ENCODE measurements at places on chromosomes 13 and 19. TPM values are rescaled to one million over a fixed set of nuclear protein-coding genes. Genes with fewer than 3 reads are reported as not detected.

Gene SLAIN1
- total RNA-seq = 14.9 TPM

Gene SHANK1
- 0.56 TPM for total RNA-seq

- DNase-seq = peak; percentile 53
Measured at GRCh38 chr19:33950091-33950750, 153.6 kb downstream of the KCTD15 start.

DNA sequence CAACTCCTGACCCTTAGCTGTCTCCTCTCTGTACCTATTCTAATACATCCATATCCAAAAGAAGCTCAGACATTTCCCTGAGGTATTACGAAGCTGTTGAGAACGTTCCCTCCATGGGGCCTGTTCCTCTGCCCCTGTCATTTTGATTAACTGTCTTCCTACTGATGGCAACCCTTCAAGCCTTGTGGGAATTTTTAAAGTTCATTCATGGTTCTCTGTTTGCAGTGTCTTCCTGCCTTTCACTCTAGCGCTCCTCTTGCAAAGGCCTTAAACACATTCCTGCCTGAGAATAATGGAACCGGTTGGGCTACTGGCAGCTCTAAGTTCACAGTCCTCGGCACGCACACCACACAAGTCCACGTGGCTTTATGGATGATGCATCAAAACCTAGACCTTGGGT lies 66.1 kb downstream of the LHFPL6 start:
- no peak for DNase-seq

DNA sequence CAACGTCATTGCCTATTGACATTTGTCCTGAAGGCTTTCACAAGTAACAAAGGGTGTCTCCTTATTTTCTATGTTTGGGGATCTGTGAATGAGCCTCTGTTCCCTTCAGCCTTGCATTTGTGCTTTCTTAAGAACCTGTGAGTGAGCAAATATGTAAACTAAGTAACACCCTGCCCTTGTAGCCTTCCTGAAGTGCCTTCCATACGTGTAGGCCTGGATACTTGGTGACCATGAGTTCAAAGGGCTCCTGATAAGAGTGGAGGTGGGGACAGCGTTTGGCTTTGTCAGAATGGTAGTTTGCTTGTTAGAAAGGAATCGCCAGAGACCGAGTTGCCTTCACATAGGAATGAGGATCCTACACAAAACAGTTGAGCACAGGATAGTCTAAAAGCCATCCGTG lies 14.5 kb upstream of the CCDC97 start:
- no peak for DNase-seq

GRCh38 chr13:109163037-109163379 lies 533.6 kb downstream of the MYO16 start:
- no peak for DNase-seq

GRCh38 chr19:34306213-34306661 lies 51.9 kb downstream of the GARRE1 start:
- DNase-seq = no peak

DNA sequence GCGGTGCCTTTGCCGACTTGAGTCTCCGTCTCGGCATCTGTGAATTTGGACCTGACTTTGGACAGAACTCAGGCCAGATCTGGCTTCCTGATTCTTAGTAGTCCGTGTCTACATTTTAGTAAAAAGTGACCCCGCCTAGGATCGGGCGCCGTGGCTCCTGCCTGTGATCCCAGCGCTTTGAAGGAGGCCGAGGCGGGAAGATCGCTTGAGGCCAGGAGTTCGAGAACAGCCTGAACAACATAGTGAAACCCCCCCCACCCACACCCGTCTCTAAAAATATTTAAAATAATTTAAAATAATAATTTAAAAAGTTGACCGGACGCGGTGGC lies 849 bp upstream of the TCF3 start:
- no peak for DNase-seq

GRCh38 chr13:110254151-110254679 lies 52.7 kb downstream of the COL4A1 start:
- peak; percentile 57 for DNase-seq

DNA sequence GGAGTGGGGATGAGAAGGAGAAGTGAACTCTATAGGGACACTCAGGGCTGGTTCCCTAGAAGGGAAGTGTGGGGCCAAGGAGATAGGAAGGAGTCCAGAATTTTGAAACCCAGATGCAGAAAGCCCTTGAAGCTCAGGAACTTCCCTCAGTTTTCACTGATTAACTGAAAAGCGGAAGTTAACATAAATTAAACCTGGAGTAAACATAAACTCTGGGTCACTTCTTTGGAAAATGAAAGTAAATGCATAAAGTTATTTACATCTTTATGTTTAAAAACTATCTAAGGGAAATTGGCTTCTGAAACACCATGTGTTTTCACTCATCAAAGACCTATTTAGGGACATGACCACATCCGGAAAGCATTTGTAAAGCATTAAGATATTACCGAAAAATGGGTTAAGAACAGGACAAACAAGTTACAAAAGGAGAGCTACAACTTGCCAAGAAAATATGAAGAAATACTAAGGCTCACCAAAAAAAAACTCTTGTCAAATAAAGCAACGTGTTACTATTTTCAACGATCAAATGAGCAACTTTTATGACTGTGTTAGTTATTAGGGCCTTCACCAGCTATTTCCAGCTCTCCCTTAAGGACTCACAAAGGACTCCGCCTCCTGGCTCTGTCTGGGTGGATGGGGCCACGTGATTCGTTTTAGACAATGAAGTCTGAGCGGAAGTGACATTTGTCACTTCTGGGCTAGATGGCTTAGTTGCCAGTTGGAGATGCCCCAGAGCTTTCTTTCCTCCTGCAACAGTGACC lies 439.1 kb upstream of the ZNF507 start:
- DNase-seq = peak; percentile 73

GRCh38 chr13:40329781-40330485 lies 336.5 kb downstream of the FOXO1 start:
- no peak for DNase-seq

DNA sequence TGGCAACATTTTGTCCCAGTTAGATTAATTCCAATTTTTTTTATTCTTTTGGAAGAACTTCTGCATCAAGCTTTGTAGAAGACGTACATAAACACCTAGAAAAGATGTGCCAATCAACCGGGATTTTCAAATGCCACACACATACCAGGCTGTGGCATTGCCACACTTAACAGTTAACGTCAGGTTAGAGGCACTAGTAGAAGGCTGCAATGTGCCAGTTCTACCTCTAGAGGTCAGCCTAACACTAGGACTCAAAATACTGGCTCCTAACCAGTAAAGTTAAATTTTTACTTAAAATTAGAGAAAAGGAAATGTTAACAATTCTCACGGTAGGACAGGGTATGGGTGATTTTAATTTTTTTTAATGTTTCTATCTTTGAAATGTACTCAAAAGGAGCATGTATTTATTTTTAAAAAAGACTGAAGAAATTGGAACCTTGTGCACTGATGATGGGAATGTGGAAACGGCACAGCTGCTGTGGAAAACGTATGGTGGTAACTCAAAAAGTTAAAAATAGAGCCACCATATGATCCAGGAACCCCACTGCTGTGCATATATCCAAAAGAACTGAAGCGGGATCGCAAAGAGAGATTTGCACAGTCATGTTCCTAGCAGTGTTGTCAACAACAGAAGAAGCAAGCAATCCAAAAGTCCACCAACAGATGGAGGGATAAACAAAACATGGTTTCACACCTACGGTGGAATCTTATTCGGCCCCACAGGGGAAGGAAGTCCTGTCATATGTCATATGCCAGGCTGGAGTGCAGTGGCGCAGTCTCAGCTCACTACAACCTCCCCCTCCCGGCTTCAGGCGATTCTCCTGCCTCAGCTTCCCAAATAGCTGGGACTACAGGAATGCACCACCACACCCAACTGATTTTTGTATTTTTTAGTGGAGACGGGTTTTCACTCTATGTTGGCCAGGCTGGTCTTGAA lies 30.3 kb downstream of the CRYL1 start:
- DNase-seq = peak; percentile 76

All from right atrium auricular region (tissue), 2 donors.